Stimulated activated CD8-positive, alpha-beta memory T cell treated with anti-CD3 and anti-CD28 coated beads, Interleukin-4, amount 100 ng/mL, for 1 hour (primary cell): ENCODE measurements at places on chromosomes 6 and 20.

DNA sequence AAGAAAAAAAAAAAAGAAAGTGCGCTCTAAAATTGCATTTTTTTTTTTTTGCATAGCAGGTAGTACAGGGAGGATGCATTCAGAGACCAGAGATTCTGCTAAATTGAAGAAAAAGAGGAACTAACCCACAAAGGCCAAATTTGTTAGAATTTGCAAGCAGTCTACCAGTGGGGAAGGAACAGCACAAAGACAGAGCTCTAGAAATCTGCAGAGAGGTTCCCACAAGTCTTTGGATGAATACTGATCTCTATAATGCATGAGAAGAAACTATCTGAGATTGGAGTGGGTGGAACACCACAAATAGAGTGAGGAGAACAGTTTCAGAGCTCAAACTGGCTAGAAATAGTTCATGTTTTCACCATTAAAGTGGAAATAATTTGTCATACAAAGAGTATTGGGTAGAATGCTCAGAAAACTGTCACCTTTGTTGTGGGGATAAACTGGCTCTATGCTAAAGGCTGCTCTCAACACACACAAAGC, 79.6 kb upstream of the AHI1 start:
- no peak for DNase-seq

GRCh38 chr6:112223070-112223861, 31.1 kb downstream of the LAMA4 start:
- no peak for DNase-seq

DNA sequence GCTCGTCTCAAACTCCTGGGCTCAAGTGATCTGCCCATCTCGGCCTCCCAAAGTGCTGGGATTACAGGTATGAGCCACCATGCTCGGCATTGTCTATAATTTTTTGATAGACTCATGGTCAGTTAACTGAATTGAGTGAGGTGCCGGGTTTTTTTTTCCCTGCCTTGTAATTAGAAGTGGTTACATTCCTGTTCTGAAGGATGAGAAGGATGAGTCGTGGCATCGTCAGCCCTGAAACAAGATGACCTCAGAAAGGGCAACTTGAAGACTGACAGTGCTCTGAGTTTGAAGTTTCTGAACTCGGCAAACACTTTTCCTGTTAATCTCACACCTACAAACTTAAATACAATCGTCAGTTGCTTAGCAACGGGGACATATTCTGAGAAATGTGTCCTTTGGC, 158.7 kb upstream of the PDE10A start:
- DNase-seq: no peak

DNA sequence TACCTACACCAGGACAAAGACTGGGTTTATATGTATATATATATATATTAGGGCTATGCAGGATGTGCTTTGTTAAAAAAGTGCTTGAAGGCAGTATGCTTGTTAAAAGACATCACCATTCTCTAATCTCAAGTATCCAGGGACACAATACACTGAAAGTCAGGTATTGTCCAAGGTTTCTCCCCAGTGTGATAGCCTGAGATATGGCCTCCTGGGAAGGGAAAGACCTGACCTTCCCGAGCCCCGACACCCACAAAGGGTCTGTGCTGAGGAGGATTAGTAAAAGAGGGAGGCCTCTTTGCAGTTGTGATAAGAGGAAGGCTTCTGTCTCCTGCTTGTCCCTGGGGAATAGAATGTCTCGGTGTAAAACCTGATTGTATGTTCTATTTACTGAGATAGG, 156.9 kb downstream of the GPX5 start:
- DNase-seq: no peak

DNA sequence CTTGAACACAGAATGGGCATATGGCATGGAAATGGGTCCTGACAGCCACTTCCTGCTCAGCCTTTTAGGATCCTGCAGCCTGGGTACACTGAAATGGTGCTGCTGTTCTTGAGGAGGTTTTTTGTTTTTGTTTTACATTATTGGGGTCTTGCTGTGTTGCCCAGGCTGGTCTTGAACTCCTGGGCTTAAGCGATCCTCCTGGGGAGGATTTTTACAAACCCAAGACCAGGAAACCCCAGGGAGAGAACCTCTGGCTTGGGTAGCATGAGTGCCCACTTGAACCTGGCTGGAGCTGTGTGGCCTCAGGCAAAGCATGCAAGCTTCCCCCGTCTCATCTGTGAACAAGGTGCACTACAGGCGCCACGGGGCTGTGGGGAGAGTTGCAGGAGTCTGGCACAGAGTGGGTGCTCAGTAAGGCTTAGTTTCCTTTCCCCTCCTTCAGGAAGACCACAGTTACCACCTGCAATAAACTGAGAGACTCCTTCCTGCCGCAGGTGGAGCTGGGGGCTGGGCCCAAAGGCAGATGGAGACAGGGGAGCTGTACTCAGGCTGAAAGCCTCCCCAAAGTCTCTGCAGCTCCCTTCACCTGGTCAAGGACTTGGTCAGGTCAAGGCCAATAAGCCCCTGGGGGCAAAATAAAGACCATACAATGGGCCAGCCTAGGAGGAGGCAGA, 1.8 kb downstream of the SLA2 start:
- peak; percentile 11 for DNase-seq

GRCh38 chr6:131966443-131966842, 15.3 kb upstream of the CCN2 start:
- DNase-seq: no peak

DNA sequence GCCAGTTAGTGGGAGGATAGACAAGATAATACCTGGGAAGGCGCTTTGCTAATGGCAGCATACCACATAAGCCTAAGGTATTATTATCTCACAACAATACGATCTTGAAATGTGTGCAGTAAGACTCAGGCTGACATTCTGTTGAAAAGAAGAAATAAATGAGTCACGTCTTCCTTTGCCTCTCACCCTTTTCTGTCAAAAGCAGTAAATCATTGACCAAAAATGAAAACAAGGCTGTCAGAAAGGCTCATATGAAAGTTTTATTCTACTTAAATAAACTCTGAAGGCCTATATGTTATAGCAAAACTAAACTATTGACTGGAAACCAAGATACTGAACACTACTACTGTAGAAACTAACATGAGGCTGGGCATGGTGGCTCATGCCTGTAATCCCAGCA, 43.1 kb upstream of the IL20RA start:
- DNase-seq: no peak

DNA sequence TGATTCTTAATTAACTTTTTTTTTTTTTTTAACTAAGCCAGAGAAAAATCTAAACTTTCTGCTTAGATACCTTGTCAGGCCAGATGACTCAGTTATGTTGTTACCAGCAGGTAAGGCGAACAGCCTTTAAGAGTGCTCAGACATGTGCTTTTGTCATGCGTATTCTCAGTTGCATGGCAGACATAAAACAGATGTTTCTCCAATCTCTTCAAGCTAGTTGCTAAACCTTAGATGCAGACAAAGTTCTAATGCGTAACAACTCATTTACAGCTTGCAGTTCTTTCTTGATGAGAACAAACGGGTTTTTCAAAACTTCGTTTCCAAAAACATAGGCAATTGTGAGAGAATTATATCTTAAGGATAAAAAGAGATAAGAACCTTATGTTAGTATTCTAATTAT, 49.6 kb upstream of the GFRAL start:
- no peak for DNase-seq

DNA sequence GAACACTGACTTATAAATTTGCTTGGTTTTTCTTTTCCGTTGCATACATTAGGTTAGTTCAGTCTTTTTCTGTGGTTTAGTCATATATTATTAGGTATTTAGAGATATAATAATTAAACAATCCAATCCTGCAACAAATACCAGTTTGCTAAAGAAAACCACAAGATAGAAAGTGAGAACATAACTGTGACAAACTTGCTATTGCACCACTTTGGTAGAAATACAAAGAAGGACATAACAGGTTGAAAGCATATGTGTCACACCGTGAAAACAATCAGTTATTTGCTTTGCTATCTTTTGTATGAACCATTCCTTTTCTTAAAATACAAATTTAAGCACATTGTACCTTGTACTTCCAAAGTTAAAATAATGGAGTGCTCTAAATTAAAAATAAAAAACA, 42.0 kb upstream of the KCNQ5 start:
- no peak for DNase-seq

GRCh38 chr6:121615493-121615892, 180.0 kb downstream of the GJA1 start:
- no peak for DNase-seq

DNA sequence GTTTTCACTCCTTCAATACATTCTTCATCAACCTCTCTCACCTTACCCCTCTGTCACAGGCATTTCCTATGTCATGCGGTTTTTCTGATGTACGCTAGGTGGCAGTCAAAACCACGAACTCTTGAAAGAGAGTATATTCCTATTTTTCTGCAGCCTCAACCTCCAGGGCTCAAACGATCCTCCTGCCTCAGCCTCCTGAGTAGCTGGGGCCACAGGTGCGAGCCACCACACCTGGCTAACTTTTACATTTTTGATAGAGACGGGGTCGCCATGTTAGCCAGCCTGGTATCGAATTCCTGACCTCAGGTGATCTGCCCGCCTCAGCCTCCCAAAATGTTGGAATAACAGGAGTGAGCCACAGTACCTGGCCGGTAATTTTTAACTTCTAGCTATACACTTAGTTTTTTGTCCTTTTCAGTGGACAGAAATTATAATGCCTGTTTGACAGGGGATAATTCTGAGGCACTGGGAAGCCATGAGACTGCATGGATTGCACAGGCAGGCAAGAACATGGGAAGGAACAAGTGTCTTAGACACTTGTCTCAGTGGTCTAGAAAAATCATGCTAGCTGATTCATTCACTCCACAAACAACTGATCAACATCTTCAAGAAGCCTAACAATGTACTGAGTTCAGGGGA, 22.5 kb upstream of the HFE start:
- DNase-seq: no peak

DNA sequence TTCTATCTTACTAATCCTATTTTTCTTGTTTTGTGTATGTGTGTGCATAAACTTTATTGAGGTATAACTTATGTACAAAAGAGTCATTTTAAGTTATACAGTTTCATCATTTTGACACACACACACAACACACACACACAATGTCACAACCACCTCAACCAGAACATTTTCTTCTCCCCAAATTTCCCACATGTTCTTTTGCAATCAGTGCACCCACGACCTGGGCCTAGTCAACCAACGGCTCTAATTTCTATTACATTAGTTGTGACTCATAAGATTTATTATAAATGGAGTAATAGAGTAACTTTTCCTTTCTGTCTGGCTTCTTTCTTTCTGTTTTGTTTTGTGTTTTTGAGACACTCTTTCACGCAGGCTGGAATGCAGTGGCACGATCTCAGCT, 9.8 kb upstream of the POM121L2 start:
- no peak for DNase-seq

DNA sequence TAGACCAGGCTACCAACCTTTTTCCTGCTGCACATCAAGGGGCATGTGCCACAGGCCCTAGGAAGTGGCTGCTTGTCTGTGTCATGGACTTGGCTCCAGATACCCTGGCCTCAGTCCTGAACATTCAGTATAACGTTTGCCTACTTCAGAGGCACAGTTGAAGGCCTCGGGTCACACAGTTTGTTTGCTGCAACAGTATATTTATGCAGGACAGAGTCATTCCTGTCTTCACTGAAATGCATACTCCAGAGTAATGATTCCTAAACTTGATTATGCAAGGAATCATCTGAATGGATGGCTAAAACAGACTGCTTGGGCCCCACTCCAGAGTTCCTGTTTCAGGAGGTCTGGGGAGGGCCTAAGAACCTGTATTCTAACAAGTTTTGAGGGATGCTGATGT, 149.4 kb downstream of the KLHL32 start:
- DNase-seq: no peak

- no peak for DNase-seq
These were observed 553.0 kb downstream of the CD109 start for GRCh38 chr6:74248966-74249365.

GRCh38 chr6:15340775-15341174, 94.9 kb downstream of the JARID2 start:
- no peak for DNase-seq

DNA sequence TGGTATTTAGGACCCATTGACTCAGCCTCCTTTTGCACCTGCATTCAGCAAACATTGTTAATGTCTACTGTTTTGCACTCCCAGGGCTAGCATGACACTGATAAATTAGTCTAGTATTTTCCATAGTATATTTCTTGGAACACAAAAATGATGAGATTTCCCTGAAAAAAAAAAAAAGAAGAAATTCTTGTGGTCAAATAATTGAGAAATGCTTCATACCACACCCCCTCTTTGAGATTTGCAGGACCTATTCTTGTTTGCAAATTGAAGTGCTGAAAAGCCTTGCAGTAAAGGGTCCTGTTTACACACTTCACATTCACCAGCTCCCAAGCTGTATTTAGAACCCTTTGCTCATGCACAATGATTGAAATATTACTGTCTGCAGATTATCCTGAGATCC, 36.3 kb upstream of the CLIC5 start:
- no peak for DNase-seq

GRCh38 chr6:156564127-156564806, 212.9 kb upstream of the ARID1B start:
- DNase-seq: peak; percentile 49

GRCh38 chr6:81853975-81854374, 101.5 kb upstream of the TENT5A start:
- no peak for DNase-seq

- DNase-seq: no peak
These were observed 59.9 kb downstream of the KAT14 start for GRCh38 chr20:18197382-18198070.

DNA sequence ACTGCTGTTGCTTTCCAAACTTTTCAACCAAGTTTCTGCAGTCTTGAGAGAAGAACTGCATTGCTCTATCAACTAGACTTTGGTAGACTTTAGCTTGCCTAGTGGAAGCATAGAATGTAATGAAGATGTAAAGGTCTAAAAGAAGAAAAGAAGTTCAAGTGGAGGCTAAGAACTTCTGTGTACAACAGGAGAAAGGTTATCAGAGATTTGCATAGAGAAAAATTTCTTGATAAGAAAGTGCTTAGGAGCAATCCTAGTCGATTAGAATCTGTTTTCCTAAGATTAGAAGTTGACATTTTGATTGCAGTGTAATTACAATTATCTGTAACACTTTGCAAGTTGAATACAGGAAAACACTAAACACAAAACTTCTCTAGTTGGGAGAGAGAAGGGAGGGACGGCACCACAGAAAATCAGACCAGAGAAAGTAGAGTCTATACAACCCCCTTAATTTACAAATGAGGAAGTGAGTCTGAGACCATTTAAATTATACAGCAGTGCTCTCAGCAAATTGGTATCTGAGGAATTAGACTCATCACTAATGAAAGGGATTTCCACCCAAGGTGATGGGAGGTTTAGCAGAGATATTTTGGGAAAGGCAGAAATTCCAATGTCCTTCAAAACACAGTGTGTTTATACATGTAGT, 194.3 kb upstream of the MARCKS start:
- DNase-seq: no peak

DNA sequence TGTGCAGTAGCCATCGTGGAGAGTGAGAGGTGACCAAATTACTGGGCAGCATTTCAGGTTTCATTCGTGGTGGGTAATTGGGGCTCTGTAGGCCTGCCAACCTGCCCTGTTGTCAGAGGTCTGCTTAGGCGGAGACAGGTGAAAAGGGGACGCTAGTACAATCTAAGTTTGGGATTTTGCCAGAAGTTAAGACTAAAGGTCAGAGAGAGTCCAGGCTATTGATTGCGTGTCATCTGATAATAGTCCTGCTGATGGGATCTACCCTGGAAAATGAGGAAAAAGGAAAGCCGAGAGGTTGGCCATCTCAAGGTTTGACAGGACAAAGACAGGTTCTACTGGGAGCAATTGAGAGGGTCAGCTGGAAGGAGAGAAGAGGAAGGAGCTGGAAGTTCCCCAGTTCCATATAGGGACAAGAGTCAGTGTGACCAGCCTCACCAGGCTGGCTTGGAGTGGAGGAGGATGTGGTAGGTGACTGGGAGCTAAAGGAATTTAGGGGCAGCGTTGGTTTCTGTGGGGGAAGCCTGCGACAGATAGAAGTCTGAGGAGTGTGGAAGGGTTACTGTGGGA, 10.9 kb downstream of the ARFGEF2 start:
- no peak for DNase-seq

- no peak for DNase-seq
These were observed 304.9 kb downstream of the CD109 start for GRCh38 chr6:74000666-74001490.
